ENCODE measurements at places on chromosomes 2 and 18. TPM values are rescaled to one million over a fixed set of nuclear protein-coding genes. Genes with fewer than 3 reads are reported as not detected.
A peak's percentile ranks its signal among the peaks of the same experiment; 100 is the strongest.

DNA sequence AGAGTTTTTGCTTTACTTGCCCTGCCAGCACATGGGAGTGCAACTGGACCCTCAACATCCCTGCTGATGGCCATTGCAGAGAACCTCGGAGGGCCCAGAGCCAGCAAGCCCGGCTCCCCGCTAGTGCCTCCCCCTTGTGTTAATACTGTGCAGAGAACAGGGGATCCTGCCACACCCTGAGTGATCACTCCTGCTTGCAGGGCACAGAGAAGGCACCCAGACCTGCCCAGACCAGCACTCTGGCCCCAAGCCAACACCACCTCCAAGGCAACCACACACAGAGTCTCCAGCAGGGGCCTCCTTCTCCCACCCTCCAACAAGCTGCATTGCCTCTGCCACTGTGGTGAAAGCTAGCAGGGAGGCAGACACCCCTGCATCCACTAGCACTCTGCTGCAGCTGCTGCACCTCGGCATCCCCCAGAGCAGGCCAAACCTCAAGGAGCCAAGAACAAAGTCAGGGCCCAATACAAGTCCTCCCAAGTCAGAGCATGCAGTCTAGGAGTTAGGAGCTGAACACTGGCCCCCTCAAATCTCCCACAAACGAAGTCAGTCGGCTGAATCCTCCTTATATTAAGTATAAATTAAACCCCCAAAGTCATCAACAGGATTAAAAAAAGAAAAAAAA lies 157.7 kb downstream of the CCDC178 start:
- DNase-seq: peak; percentile 14
- no peaks in the 10 kb centered on the region for H3K36me3 ChIP-seq
- H3K4me3 ChIP-seq: no peak overlapping the region

DNA sequence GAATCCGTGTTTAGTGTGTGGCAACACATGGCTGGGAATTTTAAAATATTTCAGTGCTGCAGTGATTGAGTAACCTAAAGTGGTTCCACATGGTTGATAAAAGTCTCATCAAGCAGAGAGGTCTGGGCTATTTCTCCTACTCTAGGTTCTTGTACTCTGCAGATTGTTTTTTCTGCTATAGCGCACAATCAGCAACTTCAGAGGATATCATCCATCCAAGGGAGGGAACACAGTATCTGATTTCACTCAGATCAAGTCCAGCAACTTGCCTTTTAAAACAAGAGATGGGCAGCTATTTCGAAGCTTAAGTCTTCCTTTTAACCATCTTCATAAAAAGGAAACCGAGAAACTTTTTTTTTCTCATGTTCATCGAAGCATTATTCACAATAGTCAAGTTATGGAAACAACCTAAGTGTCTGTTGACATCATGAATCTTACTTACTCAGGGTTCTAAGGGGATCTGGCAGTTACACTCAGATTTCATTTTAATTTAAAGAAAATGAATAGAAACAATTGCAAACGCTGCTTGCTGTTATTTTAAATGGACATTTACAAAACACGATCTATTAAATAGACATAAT lies 172.7 kb upstream of the TRIB2 start:
- H3K27ac ChIP-seq: peak overlapping the region; percentile 84
- H3K4me1 ChIP-seq: peaks cover 39% of the 10 kb centered on the region
- H3K36me3 ChIP-seq: no peaks in the 10 kb centered on the region

DNA sequence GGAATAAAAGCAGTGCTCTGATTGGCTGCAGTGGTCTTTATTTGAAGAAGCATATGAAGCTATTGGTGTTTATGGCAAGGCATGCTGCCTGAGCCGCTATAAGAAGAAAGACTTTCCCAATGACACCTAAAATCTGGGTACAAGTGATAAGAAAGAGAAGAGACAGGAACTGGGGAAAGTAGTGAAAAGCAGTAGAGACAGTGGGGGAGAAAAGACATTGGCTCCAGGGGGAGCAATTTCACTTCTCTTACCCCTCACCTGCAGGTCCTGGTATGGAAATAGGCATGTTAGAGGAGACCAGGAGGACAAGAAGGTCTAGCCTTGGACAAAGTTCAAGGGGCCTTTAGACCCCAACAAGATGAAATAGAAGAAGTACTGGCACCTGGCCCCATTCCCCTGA lies 47.1 kb downstream of the PLCL1 start:
- H3K4me1 ChIP-seq: no peaks in the 10 kb centered on the region
- no peak overlapping the region for H3K4me3 ChIP-seq
- no peaks in the 10 kb centered on the region for H3K36me3 ChIP-seq

GRCh38 chr2:55097461-55098410 lies 47.5 kb upstream of the RTN4 start:
- no peaks in the 10 kb centered on the region for H3K27me3 ChIP-seq
- no peak overlapping the region for H3K4me3 ChIP-seq
- no peaks in the 10 kb centered on the region for H3K36me3 ChIP-seq
- H3K27ac ChIP-seq: no peak overlapping the region
- H3K4me1 ChIP-seq: peaks cover 3% of the 10 kb centered on the region

DNA sequence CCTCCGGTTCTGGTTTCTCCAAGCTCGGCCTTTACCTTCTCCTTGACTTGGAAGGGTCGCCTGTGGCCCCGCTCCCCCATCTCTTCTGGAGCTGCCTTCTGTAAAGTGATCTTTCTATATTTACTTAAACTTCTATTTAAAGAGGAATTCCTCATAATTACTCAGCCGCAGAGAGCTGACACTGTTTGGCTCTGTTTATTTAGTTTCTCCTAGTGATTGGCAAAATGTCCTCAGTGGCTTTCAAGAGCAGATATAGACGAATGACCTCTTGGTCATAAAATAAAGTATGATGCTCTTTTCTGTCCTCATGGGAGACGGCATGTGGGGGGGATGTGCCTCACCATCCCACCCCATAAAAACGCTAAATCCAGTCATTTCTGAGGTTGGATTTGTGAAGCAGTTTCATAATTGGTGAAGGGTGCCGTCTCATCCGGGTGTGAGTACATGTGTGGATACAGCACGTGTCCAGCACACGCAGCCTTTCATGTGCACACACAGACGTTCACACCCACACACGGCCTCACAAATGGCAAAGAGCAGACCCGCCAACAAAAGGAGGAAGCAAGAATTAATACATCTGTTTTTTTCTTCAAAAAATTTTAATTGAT lies 43.4 kb upstream of the SMAD7 start:
- peaks cover 20% of the 10 kb centered on the region for H3K4me1 ChIP-seq
- no peak for DNase-seq
- H3K4me3 ChIP-seq: no peak overlapping the region

The SCYGR5 gene
- total RNA-seq: not detected

- no peak overlapping the region for H3K4me3 ChIP-seq
- no peak for DNase-seq
- H3K4me1 ChIP-seq: no peaks in the 10 kb centered on the region
- H3K36me3 ChIP-seq: no peaks in the 10 kb centered on the region
- H3K27me3 ChIP-seq: peaks cover 11% of the 10 kb centered on the region
- H3K27ac ChIP-seq: no peak overlapping the region
Observed at GRCh38 chr2:236616031-236616430, 46.4 kb downstream of the ACKR3 start.

DNA sequence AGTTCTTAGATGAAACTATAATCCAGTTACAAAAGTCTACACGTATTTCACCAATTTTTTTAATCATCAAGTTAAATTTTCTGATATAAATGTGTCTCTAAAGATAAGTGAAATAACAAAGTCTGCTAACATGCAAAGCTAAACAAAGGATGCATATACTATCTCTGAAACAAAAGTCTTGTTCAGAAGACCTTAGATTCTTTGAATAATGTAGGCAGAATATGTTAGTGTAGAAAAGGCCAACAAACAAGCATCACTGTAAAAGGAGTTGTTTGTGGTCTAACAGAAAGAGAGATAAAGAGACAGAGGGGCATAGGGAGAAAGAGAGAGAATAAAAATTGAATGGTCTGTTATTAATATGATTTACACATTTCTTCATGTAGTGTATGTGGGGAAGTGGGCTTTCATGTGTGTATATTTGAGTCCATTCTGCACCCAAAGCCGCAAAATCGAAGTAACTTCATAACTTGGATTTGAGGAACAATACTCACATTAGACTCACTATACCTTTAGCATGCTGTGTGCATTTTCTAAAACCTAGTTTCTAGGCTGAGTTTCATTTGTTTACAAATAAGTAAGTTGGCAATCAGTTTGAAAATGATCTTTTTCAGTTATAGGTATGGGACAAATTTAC lies 734.8 kb upstream of the REG3G start:
- no peak for DNase-seq
- H3K36me3 ChIP-seq: no peaks in the 10 kb centered on the region
- no peaks in the 10 kb centered on the region for H3K4me1 ChIP-seq
- H3K27me3 ChIP-seq: no peaks in the 10 kb centered on the region

DNA sequence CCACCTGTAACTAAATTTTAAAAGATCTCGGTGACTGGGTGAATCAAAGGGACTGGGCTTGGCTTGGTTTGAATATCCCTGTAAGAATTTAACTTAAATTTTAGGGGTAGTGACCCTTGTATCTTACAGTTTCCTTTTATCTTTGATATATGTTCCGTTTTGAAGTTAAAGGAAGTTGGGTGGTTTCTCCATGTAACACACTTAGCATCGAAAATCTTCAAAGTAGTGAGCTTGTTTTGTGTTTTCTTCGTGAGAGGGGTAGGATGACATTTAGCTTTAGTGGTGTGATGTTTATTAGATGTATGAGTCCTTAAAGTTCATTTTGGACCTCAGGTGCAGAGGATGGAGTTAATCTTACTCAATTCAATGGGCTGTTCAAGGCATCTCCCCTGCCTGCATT lies 1.6 kb downstream of the WDR7 start:
- H3K4me1 ChIP-seq: peaks cover 36% of the 10 kb centered on the region
- no peaks in the 10 kb centered on the region for H3K27me3 ChIP-seq
- H3K4me3 ChIP-seq: peak overlapping the region; percentile 55
- peak overlapping the region; percentile 73 for H3K27ac ChIP-seq
- H3K36me3 ChIP-seq: peaks cover 12% of the 10 kb centered on the region

- H3K27me3 ChIP-seq: peaks cover 7% of the 10 kb centered on the region
- H3K4me3 ChIP-seq: no peak overlapping the region
- no peak for DNase-seq
- no peak overlapping the region for H3K27ac ChIP-seq
- no peaks in the 10 kb centered on the region for H3K36me3 ChIP-seq
Observed at GRCh38 chr2:85170938-85171475, 37.8 kb downstream of the TCF7L1 start.

The LOXHD1 gene
- total RNA-seq: not detected

GRCh38 chr2:45128580-45128997 lies 119.3 kb upstream of the SIX2 start:
- no peak for DNase-seq
- no peaks in the 10 kb centered on the region for H3K27me3 ChIP-seq
- peaks cover 24% of the 10 kb centered on the region for H3K4me1 ChIP-seq

GRCh38 chr18:74957588-74958224 lies 251.2 kb downstream of the PTGR3 start:
- no peak overlapping the region for H3K27ac ChIP-seq
- H3K4me3 ChIP-seq: no peak overlapping the region
- peaks cover 23% of the 10 kb centered on the region for H3K36me3 ChIP-seq
- no peaks in the 10 kb centered on the region for H3K27me3 ChIP-seq
- no peaks in the 10 kb centered on the region for H3K4me1 ChIP-seq
- DNase-seq: no peak

DNA sequence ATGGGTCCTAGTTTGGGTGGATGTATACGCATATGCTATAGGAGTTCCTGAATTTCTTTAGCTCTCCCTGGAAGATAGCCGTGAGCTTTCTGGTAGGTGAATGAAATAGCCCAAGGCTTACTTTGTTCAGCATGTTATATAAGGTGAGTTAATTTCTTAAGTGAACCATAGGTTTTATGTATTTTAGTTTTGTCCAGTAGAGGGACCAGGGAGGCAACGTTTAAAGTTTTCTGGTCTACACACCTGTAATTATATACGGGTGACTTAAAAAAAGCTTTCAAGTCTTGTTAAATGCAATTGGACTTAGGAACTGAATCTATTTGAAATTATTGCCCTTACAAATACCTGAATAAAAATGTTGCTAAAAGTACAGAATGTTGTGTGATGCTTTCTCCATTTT lies 402.5 kb upstream of the DDX18 start:
- no peak for DNase-seq
- H3K27ac ChIP-seq: no peak overlapping the region
- H3K27me3 ChIP-seq: no peaks in the 10 kb centered on the region
- H3K36me3 ChIP-seq: no peaks in the 10 kb centered on the region
- no peak overlapping the region for H3K4me3 ChIP-seq

- H3K27ac ChIP-seq: no peak overlapping the region
- peaks cover 16% of the 10 kb centered on the region for H3K4me1 ChIP-seq
- H3K4me3 ChIP-seq: no peak overlapping the region
- no peaks in the 10 kb centered on the region for H3K27me3 ChIP-seq
- DNase-seq: peak; percentile 49
- H3K36me3 ChIP-seq: no peaks in the 10 kb centered on the region
Observed at GRCh38 chr18:74040459-74041332, 106.9 kb downstream of the FBXO15 start.

The PDCD1 gene
- total RNA-seq: 3.5 TPM

GRCh38 chr2:232815569-232815968 lies 39.2 kb upstream of the KCNJ13 start:
- peaks cover 85% of the 10 kb centered on the region for H3K36me3 ChIP-seq
- H3K4me1 ChIP-seq: no peaks in the 10 kb centered on the region
- no peaks in the 10 kb centered on the region for H3K27me3 ChIP-seq
- no peak overlapping the region for H3K4me3 ChIP-seq

The ELOA2 gene
- total RNA-seq: not detected

DNA sequence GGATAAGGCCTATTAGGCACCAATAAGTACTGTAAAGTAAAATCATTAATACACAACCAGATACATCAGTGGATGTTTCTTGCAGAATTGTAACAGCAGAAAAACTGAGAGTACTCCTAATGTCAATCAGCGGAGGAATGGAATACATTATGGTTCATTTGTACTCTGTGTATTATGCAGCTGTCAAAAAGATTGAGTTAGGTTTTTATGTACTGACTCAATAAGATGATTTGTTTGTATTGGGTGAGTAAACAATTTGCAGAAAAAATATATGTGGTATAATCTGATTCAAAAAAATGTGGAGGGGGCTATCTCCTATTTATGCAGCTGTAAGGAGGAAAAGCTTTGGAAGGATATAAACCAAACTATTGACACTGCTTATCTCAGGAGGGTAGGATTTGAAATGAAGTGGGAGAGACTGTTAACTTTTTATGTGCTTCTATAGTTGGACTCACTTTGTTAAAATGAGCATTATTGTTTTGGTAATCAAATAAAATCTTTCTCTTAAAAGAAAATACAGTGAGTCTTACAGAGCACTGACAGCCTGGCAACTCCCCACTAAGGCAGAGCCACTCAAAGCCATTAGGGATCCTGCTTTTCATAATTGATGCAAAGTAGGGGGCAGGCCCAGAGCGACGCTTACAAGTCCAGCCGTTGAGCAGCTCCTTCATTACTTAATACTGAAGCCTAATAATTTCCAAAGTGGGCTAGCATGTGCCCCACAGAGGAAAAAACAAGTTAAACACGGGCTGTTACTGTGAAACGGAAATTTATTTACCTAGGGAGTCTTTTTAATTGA lies 168.8 kb downstream of the PHLPP1 start:
- H3K27me3 ChIP-seq: no peaks in the 10 kb centered on the region
- H3K36me3 ChIP-seq: no peaks in the 10 kb centered on the region
- DNase-seq: no peak
- H3K4me1 ChIP-seq: peaks cover 2% of the 10 kb centered on the region
- H3K4me3 ChIP-seq: no peak overlapping the region

DNA sequence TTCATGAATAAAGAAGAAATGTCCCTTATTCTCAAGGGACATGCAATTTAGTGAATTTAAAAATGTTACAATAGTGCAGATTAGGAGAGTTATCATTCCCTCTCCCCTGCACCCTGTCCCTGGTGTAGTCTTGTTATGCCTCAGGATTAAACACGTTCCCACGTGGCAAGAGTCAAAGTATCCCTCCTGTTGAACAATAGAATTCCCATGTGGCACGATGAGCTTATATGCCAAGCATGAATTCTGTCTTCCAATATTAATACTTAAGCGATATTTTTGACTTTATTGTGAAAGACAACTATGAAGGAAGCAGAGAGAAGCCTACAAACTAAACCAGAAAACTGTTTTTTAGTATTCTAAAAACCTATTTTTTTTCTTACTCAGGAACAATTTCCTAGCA lies 36.7 kb upstream of the SPAG16 start:
- H3K27ac ChIP-seq: no peak overlapping the region
- no peak for DNase-seq
- H3K36me3 ChIP-seq: no peaks in the 10 kb centered on the region
- H3K4me1 ChIP-seq: peaks cover 12% of the 10 kb centered on the region

Data from activated B cell treated with CpG ODN at 0.5 μM for 24 hours (primary cell).